Bladder microvascular endothelial cell (primary cell): ENCODE measurements at places on chromosomes 13 and 19. TPM values are rescaled to one million over a fixed set of nuclear protein-coding genes. Genes with fewer than 3 reads are reported as not detected.

The MEF2B gene
- not detected in 2 replicates for total RNA-seq

The LILRA1 gene
- total RNA-seq = not detected in 2 replicates

The ANKLE1 gene
- total RNA-seq = 0.49 and 0.76 TPM in 2 replicates

The KLHL1 gene
- not detected in 2 replicates for total RNA-seq

The KLF5 gene
- total RNA-seq = 1.3 and 3.5 TPM in 2 replicates

The ZNF665 gene
- 1.6 and 2.3 TPM in 2 replicates for total RNA-seq

The SIGLEC5 gene
- total RNA-seq = not detected in 2 replicates

The IFNL3 gene
- not detected in 2 replicates for total RNA-seq

The PLPPR3 gene
- 0.13 and 0.16 TPM in 2 replicates for total RNA-seq

The COMP gene
- total RNA-seq = not detected in 2 replicates

The CA11 gene
- total RNA-seq = 0.97 and 2.7 TPM in 2 replicates

The VSIG10L gene
- total RNA-seq = under 0.01 and 0.06 TPM in 2 replicates

The FGF22 gene
- total RNA-seq = under 0.01 TPM in 1 of 2 replicates, not detected in the other

The ITPKC gene
- 20.6 and 27.0 TPM in 2 replicates for total RNA-seq
